Urinary bladder (tissue), 4 donors: ENCODE measurements at places on chromosomes 16 and 17. TPM values are rescaled to one million over a fixed set of nuclear protein-coding genes. Genes with fewer than 3 reads are reported as not detected.

Gene LCAT
- total RNA-seq: 10.2 TPM

Gene AANAT
- not detected for total RNA-seq

Gene AGRP
- not detected for total RNA-seq

Gene C16orf96
- 0.11 TPM for total RNA-seq

Gene MARVELD3
- total RNA-seq: 2.1 TPM

Gene NPIPB13
- total RNA-seq: 3.8 TPM

Gene CBFA2T3
- 1.5 TPM for total RNA-seq

- no peak for DNase-seq
These were observed 272 bp downstream of the CCL2 start for GRCh38 chr17:34255381-34255732.

DNA sequence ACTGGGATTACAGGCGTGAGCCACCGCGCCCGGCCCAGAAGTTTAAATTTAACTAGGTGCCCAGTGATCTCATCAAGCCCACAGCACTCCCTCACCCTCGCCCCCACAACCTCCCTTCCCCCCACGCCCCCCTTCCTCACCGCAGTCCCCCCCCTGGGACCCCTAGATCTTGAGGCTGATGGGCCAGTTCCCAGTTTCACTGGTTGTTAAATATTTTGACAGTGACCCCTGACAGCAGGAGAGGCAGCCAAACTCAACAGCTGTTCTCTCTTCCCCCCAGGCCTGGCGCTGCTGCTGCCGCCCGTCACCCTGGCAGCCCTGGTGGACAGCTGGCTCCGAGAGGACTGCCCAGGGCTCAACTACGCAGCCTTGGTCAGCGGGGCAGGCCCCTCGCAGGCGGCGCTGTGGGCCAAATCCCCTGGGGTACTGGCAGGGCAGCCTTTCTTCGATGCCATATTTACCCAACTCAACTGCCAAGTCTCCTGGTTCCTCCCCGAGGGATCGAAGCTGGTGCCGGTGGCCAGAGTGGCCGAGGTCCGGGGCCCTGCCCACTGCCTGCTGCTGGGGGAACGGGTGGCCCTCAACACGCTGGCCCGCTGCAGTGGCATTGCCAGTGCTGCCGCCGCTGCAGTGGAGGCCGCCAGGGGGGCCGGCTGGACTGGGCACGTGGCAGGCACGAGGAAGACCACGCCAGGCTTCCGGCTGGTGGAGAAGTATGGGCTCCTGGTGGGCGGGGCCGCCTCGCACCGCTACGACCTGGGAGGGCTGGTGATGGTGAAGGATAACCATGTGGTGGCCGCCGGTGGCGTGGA, 15.6 kb downstream of the QPRT start:
- no peak for DNase-seq

GRCh38 chr17:1438593-1439083, 17.4 kb downstream of the CRK start:
- DNase-seq: no peak

DNA sequence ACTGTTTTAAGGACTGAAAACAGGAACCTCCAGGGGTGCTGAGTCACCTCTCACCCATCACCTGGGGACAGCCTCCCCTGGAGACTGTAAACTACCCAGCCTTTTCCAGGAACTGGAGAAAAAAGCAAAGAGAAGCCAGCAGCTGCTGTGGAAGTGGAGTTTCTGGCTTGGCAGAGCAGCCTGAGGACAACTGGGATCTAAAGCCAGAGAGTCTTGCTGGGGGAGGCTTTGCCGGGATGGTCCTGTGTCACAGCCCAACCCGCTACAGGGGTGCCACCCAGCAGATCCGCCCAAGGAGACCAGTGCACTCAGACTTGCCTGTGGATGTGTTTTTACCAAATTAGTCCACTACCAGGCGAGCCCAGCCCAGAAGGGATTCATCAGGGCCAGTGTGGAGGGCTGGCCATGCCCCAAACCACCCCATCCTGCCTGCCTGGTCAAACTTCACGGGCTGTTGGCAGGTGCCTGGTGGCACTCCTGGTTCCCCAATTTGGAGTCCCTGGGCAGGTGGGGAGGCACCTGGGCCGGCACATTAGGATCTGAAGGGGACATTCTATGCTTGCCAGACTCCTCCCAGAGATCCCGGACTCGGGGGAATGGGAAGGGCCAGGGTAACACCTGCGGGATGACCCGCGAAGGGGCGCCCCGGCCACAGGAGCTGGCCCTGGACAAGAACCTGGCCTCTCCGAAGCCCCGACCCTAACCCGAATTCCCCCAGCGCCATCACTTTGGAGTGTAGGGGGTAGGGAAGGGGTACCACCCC, 771 bp downstream of the MSRB1 start:
- no peak for DNase-seq

DNA sequence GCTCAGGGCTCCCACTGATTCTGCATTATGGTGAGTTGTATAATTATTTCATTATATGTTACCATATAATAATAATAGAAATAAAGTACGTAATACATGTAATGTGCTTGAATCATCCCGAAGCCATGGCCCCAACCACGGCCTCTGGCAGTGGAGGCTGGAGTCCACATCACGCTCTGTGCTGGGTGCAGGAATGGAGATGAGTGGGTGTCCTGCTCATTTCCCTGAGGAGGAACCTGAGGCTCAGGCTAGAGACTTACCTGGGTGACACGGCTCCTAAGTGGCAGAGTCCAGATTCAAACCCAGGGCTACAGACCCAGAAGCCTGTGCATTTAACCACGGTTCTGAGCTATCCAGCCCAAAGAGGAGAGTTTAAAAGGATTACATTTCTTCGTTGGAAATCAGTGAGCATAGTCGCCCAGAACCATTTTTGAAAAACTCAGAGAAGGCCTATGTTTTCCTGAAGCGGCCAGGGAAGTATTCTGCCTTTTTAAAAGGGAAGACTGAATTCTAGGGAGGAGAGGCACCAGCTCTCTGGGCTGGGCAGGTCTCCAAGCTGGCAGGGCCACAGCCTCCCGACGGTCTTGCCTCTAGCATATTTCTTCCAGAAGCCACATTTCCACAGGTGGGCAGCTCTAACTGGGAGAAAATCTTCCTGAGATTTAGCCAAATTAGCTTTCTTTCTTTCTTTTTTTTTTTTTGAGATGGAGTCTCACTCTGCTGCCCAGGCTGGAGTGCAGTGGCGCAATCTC, 6.7 kb downstream of the IL4R start:
- DNase-seq: no peak

DNA sequence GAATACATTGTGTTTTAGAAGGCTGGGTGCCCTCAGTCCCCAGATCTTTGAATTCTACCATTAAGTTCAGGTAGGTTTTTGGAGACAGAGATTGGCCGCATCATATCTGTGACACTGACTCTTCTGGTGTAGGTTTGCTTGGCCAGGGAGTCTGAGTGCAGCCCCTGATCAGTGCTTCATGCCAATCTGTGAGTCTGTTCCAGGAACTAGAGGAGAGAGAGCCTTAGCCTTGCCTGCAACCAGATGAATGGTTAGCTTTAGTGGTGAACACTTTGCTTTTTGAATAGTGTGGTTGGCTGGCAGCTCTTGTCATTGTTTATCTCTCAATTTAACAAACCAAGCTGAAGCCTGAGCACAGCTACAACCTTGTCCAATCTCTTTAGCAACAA, 87.8 kb downstream of the PLXDC1 start:
- DNase-seq: no peak

- no peak for DNase-seq
These were observed 2.5 kb upstream of the SPATA20 start for GRCh38 chr17:50544516-50544915.

- no peak for DNase-seq
These were observed 80.5 kb downstream of the COPRS start for GRCh38 chr17:31778523-31778922.

GRCh38 chr17:47948706-47949196, 7.4 kb downstream of the PNPO start:
- DNase-seq: no peak

DNA sequence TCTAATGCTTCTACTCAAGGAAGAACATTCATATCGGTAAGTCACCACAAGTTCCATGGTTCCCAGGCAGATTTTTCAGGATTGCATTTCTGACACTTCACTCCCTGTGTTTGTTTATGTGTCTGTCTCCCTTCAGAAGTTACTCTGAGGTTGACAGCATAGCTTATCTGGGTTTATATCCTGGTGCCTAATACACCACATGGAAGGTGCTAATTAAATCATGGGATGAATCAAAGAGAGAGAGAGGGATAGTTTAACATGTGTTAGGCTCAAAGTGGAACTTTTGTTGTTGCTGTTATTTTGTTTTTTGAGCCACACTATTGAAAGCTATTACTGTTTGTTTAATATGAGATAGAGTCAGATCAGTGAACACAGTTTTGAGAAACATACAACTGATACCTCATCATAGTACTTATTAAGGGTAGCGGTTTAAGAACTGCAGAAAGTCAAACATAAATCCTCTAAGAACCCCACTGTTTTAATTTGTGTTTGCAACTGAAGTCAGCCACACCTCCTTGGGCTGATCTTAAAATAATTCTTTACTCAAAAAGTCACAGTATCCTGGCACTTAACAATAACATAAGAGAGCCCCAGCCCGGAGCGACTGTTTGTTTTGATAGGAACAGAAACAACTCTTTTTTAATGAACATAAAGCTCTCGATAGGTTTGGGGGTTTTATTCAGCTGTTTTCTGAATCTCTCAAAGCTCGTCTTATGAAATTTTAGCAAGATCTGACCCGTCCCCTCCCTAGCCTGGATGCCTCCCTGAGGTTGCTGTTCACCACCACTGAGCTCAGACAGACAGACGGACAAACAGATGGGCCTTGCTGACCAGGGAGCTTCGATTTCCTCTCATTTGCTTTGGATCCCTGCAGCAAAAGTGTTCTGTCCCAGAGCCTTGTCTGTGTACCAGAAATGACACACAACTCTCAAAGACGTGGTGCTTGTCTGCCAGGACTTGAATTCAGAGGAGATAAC, 98.3 kb upstream of the MYOCD start:
- no peak for DNase-seq

GRCh38 chr17:36532435-36532975, 2.2 kb downstream of the MYO19 start:
- DNase-seq: no peak

DNA sequence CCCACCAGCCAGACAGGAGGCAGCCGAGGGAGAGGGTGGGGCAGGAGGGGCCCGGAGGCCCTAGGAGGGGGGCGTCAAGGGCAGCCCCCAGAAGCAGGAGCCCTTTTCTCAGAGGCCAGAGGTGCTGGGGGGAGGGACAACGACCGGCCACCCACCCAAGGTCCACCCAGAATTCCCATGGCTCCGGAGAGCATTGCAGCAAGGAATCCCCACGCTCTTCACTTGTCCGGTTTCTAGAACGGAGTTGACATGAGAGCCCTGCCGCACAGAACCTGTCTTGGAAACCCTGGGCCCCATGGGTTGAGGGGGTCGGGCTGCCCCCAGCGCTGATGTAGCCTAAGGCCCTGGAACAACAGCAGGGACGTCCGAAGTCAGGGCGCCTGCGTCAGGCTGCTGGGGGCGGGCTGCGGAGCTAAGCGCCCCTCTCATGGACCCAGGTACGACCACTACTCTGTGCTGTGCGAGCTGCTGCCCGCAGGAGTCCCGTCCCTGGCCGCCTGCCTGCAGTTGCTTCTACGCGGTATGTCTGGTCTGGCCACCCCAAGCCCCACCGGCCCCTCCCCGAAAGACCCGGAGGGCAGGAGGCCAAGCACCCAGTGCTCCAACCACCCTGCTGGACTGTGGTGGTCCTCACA, 11.2 kb downstream of the CYBC1 start:
- no peak for DNase-seq

DNA sequence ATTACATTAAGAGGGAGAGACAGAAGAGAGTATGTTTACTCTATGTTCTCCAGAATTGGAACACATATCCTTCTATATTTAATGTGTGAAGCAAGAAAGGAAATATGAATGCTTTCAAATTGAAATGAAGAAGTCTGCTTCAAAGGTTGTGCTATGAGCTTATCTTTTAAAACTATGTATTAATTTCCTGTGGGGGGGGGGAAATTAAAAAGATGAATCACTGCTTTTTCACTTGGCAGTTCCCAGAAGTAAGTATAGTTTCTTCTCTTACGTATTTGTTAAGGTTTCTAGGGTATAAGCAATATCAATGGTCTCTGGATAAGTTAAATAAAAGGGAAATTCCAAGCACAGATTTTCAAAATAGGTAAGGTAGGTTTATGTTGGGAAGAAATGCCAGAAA, 7.0 kb downstream of the TERF2 start:
- DNase-seq: no peak

DNA sequence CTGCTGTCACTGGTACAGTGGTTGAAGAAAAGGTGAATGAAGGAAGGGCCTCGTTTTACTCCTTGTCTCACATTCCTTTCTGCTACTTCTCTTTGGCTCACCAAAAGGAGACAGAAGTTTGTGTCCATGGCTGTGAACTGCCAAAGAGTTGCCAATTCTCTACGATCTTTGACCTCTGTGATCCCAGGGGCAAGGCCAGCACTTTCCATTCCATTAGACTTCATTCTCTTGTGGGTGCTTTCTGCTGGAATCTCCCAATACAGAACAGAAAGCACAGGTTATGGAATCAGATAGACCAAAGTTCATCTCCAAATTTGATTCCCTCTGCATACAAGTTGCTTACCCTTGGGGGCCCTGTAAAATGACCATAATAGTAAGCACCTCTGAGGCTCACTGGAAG, 407.6 kb downstream of the MAF start:
- DNase-seq: no peak

DNA sequence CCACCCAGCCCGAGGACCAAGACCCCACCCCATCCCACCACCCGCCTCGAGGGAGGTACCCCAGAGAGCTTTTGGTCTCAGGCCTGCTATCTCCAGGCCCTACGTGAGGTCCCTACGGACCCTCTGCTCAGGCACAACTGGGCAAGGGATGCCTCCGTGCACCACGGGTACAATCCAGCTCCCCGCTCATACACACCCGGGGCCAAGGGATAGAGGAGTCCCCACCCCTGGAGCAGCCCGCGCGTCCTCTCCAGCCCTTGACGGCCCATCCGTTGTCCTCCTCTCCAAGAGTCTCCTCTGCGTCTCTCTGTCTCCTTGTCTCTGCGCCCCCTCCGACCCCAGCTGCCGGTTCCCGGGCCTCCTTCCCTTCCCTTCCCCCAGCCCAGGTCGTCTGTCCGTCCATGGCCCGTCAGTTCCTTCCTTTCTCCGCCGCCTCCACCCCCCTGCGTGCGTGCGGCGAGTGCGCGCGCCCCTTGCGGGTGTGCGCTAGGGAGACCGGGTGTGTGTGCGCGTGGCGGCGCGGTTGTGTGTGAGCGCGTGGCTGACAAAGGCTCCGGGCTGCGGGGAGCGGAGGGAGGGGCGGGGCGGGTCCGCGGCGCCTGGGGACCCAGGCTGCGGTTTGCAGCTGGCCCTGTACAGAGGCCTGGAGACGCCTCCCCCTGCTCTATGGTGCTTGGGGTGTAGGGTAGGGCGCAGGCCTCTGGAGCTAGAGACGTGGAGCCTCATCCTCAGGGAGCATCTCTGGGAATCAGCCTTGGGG, 930 bp downstream of the SPNS2 start:
- DNase-seq: no peak

- no peak for DNase-seq
These were observed 253.6 kb downstream of the ZFHX3 start for GRCh38 chr16:72794319-72794718.

DNA sequence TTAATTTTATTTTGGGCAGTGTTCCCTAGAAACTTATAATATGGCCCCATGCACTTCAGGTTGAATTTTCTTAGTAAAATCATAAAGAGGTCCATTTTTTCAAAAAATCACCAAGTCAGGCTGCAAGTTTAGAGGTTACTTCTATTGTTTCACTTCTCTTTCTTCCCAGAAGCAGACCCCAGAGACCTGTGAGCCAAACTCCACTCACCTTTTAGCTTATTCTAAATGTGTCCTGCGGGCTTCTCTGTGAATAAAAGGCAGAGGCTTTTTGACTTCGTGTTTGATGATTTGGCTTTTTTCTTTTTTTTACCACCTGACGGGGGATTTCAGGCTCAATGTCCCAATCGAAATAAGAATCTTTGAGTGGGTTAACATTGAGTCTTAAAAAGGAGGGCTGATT, 7.4 kb downstream of the PRKCB start:
- no peak for DNase-seq
